Stomach (tissue), 19 donors: ENCODE measurements at places on chromosomes 12 and 14.

DNA sequence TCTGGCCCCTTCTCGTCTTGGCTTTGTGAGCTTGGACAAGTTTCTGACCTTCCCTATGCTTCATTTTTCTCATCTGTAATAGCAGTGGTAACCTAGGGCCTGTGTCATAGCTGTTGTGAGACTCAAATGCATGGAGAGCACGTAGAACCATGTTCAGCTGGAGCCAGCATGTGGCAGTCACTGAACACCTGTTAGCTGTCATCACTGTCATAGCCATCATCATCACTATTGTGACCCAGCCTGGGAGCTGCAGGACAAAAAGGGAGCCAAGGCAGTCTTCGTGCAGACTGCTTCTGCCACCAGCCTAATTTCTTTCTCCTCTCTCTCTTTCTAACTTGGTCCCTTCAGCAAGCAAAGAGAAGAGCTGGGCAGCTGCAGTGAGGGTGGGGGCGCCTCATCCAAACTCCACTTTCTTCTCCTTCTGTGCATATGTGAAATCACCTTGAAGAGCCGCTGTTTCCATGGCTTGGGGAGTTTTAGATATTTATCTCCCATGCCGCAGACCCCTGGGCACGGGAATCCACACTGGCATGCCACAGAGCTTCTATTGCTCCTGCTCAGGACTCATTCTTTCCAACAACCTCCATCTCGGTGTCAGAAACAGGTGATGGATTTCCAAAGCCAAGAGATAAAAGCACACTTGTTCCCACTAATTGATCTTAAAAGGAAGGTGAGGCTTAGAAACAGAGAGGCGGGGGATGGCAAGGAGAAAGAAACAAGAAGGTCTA lies 87.0 kb downstream of the SRRM4 start:
- no peak for DNase-seq

GRCh38 chr14:81826081-81826480 lies 292.4 kb upstream of the SEL1L start:
- no peak for DNase-seq

GRCh38 chr14:67602076-67602475 lies 2.0 kb upstream of the PIGH start:
- no peak for DNase-seq

DNA sequence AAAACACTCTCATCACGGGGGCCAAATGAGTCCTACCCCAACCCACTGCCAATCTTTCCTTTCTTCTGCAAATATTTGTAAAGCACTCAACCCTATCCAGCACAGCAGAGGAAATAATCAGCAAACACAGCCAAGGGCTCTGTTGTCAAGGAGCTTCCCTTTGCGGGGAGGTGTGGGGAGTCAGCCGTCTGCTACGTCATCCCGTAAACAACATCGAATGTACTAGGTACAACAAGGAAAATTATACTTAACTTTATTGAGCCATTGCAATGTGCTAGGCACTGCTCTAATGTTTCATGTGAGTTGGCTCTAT lies 22.8 kb downstream of the TMEM63C start:
- DNase-seq = no peak

DNA sequence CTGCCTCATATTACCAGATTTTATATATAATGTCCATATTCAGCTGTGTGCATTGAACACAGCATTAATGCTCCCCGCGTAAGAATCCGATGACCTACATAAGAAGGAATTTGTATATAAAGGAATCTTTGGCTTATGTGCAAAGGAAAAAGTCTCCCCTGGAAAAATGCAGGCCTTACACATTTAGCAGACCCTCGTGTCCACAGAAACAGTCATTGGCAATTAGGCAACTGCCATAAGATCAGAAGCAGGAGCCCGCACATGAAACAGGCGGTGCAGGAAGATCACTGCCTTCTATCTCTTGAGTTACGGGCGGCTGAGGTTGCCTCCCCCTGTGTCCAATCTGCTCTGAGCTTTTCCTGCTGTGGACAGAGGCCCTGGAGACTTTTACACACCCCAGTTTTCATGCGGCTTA lies 63.2 kb upstream of the RFX4 start:
- DNase-seq = no peak

DNA sequence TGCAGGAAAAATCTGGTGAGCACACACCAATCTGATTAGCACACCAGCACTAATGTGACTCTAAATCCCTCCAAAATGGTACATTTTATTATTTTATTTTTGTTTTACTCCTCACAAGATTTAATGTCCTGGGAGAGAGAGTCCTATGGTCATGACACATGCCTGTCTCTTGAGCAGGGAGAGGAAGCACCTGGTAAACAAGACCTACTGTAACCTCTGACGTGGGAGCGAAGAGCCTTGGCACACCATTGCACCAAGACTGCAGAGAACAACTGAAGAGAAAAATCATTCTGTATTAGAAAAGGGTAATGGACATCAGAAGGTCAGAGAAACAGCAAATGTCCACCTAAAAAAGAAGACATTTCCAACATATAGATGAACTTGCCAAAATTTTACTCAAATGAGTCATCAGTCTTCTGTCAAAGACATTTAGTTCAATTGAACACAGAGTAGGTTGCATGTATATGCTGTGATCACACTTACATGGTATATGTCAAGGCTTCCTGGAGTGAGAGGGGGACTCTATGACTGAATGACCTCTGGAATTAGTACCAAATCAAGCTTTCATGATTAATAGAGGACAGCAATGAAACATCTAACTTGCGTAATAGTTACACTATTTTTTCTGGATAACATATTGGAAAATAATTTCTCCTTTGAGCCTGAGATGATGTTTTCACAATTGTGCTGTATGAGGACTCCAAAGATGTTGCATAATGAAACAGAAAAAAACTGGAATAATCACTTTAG lies 186.9 kb upstream of the FLRT2 start:
- peak; percentile 8 for DNase-seq

DNA sequence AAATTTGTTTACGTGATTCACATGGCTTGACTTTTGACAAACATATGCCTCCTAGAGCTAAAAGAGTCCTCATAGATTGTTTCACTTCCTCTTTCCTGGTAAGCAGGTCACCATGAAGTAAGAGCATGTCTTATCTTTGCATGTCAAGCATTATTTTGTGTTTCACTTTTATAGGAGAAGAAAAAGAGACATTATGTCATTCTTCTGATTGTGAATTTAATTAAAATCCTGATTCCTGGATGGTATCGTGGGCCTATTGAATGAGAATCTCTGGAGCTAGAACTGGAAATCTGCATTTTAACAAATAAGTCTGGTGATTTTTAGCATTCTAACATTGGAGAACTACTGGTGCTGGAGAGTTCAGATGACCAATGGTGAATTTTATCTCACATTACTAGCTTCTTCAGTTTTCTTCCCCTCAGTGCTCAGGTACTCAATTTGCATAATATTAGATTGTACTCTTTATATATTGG lies 218.6 kb upstream of the ATP2B1 start:
- no peak for DNase-seq

DNA sequence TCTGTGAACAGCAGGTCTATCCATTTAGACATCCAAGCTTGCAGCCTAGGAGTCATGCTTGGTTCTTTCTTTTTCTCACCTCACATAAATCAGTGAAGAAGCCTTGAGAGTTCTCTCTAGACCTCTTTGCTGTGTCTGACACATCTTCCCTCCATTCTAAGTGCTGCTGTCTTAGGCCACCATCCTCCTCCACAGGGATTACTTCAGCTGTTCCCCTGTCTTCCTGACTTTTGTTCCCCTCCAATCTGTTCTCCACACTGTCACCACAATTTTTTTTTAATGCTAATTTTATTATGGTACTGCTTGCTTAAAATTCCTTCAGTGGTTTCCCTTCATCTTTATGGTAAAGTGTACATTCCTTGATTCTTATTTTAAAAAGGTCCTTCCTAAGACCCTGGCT lies 71.8 kb downstream of the DERA start:
- no peak for DNase-seq

GRCh38 chr14:33229269-33229929 lies 290.7 kb downstream of the NPAS3 start:
- DNase-seq = peak; percentile 75

GRCh38 chr12:52416795-52417194 lies 10.7 kb upstream of the KRT82 start:
- DNase-seq = no peak

GRCh38 chr12:12069821-12070548 lies 754 bp upstream of the BCL2L14 start:
- DNase-seq = no peak

GRCh38 chr12:103441437-103442181 lies 54.2 kb downstream of the C12orf42 start:
- no peak for DNase-seq

DNA sequence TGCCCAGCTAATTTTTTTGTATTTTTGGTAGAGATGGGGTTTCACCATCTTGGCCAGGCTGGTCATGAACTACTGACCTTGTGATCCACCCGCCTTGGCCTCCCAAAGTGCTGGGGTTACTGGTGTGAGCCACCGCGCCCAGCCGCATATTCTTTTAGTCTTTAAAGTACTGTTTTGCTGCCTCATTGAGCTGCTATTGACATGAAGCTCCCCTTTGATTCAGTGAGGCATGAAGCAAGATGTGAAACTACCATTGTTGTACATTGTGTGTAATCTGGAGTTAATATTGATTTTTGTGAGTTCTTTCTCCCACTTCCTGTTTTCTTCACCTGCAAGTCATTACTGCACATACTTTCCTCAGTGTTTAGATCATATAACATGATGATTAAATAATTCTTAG lies 80.8 kb downstream of the MNAT1 start:
- no peak for DNase-seq

DNA sequence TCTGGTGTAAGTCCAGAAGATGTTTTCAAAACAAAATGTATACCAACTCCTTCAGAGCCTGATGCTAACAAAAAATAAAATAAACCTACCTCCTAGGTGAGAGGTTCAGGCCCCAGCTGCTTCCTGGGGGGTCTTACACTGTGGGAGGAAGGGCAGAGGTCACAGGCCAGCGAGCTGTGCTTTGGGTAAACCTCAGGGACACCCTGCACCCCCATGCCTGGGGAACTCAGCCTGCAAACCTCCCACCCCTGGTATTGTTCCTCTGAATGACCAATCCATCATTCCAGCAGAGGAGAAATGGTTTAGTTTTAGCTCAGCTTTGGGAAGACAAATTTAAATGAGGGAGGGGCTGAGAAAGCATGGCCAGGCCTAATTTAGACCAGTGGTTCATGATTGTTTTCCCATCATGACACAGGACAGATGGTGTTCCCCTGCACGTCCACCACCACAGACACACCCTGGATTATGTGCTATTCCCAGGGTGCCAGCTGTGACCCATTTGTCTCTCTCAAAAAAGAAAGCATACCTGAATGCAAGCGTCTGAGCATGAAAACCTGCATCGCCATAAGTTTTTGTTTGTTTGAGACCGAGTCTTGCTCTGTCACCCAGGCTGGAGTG lies 14.5 kb upstream of the TFCP2 start:
- DNase-seq = no peak

- peak; percentile 46 for DNase-seq
These were observed 58.9 kb upstream of the EEA1 start for GRCh38 chr12:92987846-92988621.
